ENCODE measurements at places on chromosomes 2 and 18. TPM values are rescaled to one million over a fixed set of nuclear protein-coding genes. Genes with fewer than 3 reads are reported as not detected.

The COL4A3 gene
- total RNA-seq = not detected

The ANKRD53 gene
- not detected for total RNA-seq

The REG3G gene
- total RNA-seq = 0.19 TPM

The DUSP19 gene
- 7.5 TPM for total RNA-seq

The SNORC gene
- total RNA-seq = 1.1 TPM

The ANO7 gene
- 0.37 TPM for total RNA-seq

The CRYGD gene
- total RNA-seq = not detected

The PPP1CB gene
- 224 TPM for total RNA-seq

The COMMD1 gene
- total RNA-seq = 54.1 TPM

The SLC9A4 gene
- not detected for total RNA-seq

The DNER gene
- total RNA-seq = 34.3 TPM

- DNase-seq = no peak
These were observed 30.9 kb downstream of the RALBP1 start for GRCh38 chr18:9506046-9506792.

GRCh38 chr18:74265546-74266098, 26.1 kb downstream of the CYB5A start:
- no peak for DNase-seq

- no peak for DNase-seq
These were observed 78.3 kb downstream of the POLR1A start for GRCh38 chr2:86027196-86027921.

DNA sequence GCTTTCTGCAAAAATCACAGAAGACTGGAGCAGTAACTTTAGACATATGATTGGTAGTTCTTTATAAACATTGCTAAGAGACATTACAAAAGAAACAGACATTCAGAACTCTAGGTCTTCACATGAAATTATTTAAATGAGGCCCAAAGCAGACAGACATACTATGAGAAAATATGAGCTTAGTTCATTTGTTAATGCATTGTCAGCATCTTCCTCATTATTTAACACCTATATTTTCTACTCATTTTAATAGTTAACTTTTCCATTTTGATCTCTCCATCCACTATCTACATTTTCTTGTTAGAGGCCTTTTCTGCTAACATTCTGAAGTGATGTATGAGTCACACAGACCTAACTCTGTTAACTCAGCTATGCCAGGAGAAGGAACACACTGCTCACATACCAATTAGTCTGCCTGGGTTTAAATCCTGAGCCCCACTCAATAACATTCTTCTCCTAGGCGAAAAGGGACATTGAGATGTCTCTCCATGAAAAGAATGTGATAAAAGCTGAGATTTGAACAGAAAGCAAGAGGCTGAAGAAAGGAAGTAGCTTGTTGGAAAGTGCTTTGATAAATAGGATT, 400.3 kb upstream of the PKDCC start:
- DNase-seq = no peak

DNA sequence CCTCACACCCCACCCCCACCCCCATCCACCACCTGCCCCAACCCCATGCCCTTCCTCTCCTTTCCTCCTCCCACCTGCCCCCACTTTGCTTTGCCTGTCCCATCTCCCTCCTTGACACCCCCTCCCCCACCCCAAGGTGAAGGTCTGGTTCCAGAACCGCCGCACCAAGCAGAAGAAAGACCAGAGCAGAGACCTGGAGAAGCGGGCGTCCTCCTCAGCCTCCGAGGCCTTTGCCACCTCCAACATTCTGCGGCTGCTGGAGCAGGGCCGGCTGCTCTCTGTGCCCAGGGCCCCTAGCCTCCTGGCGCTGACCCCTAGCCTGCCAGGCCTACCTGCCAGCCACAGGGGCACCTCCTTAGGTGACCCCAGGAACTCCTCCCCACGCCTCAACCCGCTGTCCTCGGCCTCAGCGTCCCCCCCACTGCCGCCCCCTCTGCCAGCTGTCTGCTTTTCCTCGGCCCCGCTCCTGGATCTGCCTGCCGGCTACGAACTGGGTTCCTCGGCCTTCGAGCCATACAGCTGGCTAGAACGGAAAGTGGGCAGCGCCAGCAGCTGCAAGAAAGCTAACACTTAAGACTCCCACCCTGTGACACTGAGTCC, 3.0 kb upstream of the ATP6V1B1 start:
- DNase-seq = no peak

GRCh38 chr18:76756531-76757253, 65.7 kb upstream of the ZNF236 start:
- DNase-seq = peak; percentile 4

- DNase-seq = no peak
These were observed 414.4 kb downstream of the MTX2 start for GRCh38 chr2:176683618-176684111.

GRCh38 chr2:57080035-57080434, 896.2 kb downstream of the CCDC85A start:
- DNase-seq = no peak

DNA sequence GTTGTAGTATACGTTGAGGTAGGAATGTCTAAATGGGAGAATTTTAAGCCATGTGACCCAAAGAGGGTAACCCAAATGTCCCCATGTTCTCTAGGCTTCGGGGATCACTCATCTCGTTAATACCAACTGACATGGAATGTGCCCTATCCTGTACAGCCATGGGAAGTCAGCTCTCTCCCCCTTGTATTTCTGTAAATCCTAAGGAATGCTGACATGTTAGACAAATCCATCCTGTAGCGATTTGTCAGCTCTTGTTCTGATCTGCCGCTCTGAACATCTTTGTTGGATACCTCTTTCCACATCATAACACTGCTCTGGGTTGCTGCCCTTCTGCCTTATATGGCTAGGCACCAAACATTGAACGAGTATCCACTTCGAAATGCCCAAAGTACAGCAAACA, 350.6 kb downstream of the RND3 start:
- no peak for DNase-seq

DNA sequence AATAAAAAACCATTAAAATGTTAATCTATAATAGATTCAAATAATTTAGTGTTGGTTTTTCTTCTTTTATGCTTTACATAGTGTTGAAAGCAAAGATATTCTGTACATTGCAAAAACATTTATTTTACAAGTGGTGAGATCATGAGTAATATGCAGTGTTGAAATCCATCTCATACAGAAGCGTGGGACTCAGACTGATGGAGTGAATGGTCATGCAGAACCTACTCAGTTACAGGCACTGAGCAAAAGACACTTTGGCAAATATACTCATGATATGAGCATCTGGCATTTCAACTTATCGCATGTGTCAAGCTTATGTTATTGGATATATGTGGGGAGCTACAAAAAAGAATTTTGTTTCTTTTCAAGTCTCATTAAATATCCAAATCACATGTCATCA, 620.2 kb upstream of the NETO1 start:
- DNase-seq = no peak

DNA sequence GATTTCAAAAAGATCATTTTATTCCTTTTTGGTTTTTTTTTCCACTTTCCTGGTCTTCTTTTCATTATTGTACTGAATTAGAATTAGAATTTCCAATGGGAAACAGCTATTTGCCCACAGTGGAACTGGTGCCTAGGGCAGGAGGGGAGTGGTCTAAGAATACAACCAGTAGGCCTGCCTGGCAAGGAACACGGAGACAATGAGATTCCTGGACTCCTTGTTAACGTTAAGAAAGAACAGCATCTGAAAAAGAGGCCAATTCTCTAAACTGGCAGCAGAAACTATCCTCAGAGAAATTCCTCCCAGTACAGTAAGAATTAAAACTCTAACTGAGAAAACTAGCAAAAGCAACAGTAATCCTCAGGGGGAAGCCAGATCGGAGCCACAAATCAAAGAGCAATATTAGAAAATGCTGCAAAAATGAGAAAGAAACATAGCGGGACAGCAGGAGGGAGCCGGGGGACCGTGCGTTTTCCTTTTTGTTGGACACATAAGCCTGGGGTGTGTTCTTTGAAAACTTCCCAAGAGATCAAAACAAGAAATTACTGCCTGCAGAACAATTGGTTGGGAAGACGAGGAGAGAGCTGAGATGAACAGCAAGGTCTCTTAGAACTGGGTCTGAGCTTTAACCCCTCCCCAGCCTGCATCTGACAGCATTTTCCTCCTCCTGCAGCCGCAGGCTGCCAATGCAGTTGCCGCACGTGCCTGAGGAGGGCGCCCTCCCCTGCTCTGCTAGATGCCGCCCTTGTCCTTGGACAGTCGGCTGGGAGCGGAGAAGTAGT, 776.0 kb downstream of the TSN start:
- DNase-seq = peak; percentile 10

DNA sequence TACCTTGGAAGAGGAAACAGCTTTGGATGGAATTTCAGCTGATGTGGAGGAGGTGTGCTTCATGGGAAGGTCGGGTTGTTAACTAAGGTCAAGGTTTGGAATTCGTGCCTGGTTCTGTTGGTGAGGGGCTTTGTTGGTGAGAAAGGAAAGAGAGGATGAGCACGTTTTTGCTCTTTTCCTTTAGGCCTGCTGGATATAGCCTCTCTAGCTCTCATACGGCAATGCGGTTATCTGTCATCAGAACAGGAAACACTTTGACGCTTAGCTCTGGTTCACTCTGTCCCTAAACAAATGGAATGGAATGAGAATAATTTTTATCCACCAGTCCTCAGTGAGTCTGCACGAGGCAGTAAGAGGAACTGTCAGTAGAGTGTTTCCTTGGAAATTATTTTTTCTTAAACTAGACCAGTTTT, 169.7 kb upstream of the NOSTRIN start:
- DNase-seq = no peak

GRCh38 chr18:63439334-63439733, 17.1 kb upstream of the VPS4B start:
- peak; percentile 72 for DNase-seq

- DNase-seq = no peak
These were observed 128.3 kb upstream of the FSIP2 start for GRCh38 chr2:185610301-185610700.

- DNase-seq = no peak
These were observed 528.5 kb upstream of the CRIM1 start for GRCh38 chr2:35827086-35827485.

DNA sequence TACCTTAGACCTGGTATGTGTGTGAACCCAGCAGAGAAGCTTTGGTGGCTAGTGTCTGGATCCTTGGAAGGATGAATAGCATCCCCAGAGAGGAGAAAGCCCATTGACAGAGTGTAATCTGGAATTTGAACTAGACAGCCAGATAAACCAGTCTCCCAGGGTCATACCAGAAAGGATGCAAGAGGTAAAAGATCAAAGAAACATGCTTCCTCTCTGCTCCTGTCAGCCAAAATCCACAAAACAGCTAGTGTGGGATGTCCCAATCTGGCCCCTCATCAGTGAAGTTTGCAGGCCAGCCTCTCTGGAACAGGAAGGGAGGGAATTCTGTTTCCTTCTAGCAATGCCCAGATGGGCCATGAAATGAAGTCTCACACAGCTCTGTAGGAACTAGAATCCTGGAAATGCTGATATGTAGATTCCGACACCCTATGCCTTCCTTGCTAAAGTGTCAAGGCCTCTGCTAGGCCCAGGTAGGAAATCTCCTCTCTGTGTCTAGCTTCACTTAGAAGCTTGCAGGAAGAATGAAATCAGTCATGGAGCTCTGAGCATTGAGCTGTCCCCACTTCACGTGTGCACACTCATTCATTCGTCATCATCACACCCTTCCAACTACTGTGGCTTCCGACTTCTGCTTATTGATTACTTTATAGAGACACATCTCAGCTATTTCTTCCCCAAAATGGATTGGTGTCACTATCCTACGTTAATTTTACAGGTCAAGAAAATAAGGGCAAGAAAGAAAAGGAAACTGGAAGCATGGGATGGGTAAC, 38.0 kb downstream of the EVA1A start:
- DNase-seq = no peak

DNA sequence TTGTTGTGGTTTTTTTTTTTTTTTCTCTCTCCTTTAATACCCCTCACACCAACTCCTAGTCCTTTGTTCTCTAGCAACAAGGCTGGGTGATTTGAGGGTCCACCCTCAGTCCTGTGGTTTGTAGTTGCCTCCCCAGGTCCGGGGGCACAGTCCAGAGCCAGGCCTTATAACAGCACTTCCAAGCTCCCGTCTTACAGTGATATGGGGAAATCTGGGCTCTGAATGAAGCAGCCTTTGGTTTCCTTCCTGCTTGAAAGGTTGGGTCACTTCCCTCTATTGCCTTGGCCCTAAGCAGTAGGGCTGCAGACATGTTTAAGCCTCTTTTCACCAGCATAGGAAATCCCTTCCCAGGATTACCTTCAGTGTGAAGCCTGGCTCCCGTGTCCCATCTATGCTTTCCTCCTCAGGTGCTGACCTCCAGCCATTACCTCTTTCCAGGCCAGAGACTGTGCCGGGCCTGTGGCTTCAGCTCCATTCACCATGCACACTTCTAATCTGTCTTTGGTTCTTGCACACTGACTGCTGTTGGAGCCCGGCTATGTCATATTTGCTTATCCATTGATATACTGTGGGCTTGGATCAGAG, 21.2 kb upstream of the NTSR2 start:
- no peak for DNase-seq

GRCh38 chr2:220499225-220499624, 871.8 kb downstream of the SLC4A3 start:
- DNase-seq = no peak

DNA sequence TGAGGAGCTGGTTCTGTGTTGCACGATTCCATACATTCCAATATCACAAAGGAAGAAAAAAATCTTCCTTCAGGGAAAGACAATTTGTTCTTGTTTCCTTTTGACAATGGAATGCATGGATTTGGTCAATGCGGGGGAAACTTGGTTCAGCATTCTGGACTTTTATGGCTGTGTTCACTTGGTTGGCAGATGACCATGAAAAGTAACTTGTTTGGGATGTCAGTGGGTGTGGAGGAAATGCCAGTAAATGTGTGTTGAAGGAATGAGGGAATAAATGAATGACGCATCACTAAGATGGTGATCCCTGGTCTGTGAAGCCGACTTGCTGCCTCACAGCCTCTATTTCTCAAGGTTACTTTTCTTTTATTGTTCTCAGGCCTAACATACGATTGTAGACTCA, 53.7 kb downstream of the THUMPD2 start:
- no peak for DNase-seq

DNA sequence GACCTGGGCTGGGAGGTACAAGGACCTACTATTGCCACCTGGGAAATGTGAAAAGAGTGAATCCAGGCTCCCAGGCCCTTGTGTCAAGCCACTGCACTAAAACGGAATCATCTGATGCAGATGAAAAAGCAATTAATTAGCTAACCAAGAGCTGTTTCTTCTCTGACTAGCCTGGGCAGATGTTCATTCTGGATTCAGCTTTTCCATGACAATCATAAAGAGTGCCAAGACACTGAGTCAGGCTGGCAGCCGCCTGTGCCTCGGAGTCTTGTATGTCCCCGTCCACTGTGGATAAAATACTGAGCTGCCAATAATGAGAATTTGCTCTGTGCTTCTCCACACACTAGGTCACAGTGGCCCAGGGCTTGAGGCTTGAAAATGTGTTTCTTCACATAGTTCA, 21.7 kb upstream of the LCLAT1 start:
- no peak for DNase-seq

GRCh38 chr18:2825613-2826175, 21.1 kb upstream of the EMILIN2 start:
- DNase-seq = no peak

Measured in SK-MEL-5 (cell line).